Bronchial epithelial cell (primary cell): ENCODE measurements at places on chromosomes 4 and X.

- peak; percentile 27 for DNase-seq
Measured at GRCh38 chrX:8897259-8897658, 96.1 kb upstream of the FAM9A start.

DNA sequence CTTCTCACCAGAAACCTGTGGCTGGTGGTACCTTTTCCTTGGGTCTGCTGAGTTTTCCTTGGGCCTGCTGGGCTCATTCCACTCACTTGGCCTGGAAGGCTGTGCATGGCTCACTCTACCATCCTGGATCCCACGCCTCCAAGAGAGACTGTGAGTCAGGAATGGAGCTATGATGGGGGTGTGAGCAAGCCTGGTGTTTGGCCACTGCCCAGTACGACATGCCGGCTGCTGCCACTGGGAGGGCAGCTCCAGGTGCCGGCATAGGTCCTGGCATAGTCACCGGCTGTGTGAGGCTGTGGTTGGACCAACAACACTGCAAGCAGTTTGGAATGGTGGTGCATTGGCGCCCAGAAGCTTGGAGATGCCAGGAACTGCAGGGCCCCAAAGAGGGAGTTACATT is 721.7 kb downstream of the PCDH18 start:
- DNase-seq = no peak

DNA sequence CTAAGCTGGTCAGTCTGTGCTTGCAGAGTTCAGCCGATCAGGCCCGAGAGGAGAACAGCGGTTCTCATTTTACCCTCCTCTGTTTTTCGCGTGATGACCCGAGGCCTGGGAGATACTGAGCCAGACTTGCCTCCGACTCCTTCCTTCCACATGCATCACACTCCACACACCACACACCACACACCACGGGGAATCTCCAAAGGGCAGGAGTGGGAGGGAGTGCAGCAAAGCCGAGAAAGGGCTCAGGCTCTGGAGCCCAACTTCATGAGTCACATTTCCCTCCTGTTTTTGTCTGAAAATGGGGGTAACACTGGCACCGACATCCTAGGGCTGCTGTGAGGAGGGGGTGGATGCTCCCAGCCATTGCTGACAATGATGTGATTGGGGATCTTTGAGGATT is 38.9 kb downstream of the TKTL1 start:
- DNase-seq = no peak

DNA sequence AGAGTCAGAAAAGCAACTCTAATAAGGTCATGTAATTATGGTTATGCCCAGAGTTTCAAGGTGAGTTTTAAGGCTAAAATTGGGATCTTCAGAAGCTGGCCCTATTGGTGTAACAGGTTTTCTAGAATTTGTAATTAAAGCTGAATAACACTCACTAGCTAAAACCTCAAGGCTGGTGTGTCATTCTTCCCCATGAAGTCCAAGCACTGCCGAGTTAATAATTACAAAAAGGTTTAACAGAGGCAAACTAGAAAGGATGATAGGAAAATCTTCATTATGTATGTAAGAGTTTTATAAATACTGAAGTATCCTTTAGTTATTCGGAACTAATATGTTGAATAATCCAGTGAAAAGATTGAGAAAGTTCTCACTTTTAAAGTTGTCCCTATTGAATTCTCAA is 34.3 kb downstream of the MXRA5 start:
- DNase-seq = no peak

- DNase-seq = no peak
Measured at GRCh38 chr4:82777857-82778525, 20.6 kb downstream of the SCD5 start.

DNA sequence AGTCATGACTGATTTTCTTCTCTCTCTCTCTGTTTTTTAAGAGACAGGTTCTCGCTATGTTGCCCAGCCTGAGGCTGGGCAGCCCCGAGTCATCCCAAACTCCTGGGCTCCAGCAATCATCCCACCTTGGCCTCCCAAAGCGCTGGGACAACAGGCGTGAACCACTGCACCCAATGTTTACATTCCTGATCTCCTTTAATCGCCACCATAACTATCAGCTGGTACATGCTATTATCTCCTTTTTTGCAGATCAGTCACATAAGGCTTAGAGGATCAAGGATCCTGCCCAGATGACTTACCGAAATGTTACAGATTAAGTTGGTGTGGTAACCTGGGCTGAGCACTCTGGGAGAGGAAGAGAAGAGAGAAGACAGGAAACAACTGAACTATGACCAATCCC is 1.5 kb upstream of the USP46 start:
- no peak for DNase-seq

DNA sequence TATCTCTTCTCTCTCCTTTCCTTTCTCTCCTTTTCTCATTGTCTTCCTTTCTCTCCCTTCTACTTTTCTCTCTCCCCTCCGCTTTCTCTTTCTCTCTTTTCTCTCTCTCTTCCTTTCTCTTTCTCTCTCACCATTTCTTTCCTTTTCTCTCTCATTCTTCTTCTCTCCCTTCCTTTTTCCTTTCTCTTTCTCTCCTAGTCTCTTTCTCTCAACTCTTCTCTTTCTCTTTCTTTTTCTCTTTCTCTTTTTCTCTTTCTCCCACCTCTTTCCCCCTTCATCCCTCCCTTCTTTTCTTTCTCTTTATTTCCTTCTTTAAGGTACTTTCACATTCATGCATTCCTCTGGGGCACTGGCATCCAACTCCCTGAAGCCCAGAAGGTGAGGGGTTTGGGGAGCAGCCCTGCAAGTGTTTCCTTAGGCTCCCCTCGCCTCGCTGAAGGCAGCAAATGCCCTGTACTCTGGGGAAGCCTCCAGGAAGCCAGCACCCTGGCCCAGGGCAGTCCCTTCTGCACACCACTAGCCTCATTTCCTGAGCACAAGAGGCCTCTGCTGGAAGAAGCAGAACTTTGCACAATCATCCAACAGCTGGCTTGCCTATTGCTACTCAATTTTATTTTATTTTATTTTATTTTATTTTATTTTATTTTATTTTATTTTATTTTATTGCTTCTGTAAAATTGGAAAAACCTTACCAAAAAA is 124.2 kb downstream of the NFKB1 start:
- peak; percentile 54 for DNase-seq

DNA sequence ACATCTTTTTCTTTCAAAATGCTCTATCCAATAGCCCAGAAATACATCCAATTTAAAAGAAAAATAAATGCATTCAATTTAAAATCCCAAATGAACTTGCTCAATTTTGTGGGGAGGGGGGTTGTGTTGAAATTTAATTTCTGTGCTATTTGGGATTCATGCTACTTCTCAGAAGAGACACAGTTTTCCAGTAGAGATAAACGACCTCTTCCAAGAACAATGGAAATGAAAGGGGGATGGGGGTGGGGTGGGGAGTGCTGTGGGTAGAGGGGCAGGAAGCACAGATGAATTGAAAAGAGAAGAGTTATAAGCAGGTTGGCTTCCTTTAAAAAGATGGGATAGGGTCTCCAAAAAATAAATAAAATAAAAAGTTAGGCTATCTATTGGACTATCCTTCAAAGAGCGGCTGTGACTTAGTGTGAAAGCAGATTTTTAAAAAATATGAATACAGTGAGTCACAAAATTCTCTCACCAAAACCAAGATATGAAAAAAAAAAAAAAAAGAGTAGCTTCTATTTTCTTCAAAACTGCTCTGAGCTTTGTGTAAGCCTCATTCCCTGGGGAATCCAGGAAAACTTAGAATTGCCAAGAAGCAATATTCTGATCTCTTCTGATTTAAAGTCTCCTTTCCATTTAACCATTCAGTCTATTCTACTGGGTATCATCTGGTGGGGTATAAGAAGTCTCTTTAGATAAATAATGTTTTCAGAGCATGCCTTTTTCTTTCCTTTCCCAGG is 324.3 kb downstream of the PTTG2 start:
- no peak for DNase-seq

GRCh38 chr4:107304699-107305286 is 268.7 kb upstream of the DKK2 start:
- no peak for DNase-seq

DNA sequence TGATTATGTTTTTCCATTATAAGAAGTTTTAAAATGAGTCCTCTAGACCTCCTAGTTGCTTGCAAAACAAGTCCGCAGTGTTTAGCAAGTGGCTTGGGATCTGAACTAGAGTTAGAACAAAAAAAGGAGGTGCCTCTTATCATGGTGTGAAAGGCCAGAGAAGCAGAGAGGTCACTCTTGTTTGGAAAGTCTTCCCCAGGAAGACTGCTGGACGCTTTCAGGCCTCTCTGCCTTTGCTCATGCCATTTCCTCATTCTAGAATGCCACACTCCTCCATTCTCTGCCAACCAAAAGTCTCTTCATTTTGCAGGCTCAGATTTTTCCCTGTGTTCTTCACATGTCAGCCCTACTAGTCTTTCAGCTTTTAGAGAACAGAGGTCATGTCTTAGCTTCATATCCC is 14.9 kb downstream of the PARM1 start:
- no peak for DNase-seq

GRCh38 chr4:110475881-110476818 is at the start of gene ENPEP:
ENPEP (plus strand) TSS chr4:110476155; CDS start chr4:110476415, 260 bp downstream.
- DNase-seq = no peak

DNA sequence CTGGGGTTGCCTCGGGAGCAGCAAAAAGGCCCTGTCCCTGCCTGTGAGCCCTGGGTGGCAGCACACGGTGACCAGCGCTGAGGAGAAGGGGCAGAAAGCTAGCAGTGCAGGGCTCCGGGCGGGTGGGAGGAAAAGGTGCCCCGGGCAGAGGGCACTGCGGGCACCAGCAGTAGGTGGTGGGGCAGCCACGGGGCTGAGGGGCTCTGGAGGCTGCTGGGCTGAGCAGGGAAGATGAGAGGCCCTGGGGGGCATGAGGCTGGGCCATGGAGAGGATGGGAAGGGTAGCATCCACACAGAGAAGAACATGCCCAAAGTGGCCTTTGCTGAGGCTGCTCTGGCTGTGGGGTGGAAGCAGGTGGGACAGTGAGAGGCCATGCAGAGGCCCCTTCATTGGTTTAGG is 67.5 kb upstream of the NKX1-1 start:
- DNase-seq = no peak

- peak; percentile 24 for DNase-seq
Measured at GRCh38 chr4:155005395-155006090, 202.9 kb upstream of the NPY2R start.

DNA sequence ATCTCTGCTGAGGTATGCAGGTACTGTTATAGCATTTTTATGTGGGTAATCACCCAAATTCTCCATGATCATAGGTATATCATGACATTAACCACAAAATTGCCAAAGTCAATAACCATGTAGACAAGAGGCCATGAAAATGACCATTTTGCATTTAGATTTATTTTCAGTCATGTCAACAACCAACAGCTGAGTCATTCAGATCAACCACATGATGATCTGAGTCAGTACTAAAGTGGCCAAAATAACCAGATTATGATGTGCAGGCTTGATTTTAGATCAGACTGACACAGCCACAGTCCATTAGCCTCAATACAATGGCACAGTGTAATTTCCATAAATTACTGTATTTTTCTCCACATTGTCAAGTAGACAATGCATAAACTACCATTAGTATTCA is 240.5 kb downstream of the GRIA3 start:
- DNase-seq = peak; percentile 72

DNA sequence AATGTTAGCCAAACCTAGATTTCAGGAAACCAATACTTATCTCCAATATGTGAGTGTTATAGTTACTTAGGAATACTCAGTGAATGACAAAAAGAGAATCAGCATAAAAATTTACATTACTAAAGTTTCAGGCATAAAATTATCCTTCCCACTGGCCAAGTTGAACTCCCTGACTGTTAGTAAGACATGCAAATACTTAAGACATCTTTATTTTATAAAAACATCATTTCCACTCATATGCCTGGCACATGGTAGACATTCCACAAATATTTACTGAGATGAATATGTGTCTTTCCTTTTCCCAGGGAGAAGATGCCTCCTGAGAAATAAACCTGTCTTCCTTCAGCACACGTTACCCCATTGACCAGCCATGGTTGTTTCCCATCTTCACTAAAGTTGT is 7.3 kb downstream of the VEGFD start:
- no peak for DNase-seq

GRCh38 chr4:140326395-140326993 is 47.0 kb upstream of the SCOC start:
- DNase-seq = peak; percentile 46

- no peak for DNase-seq
Measured at GRCh38 chr4:89703829-89704590, 133.0 kb downstream of the SNCA start.

GRCh38 chr4:182799515-182800215 is 117.5 kb downstream of the DCTD start:
- DNase-seq = no peak

GRCh38 chr4:53592686-53593501 is 1.6 kb upstream of the LNX1 start:
- DNase-seq = peak; percentile 76

DNA sequence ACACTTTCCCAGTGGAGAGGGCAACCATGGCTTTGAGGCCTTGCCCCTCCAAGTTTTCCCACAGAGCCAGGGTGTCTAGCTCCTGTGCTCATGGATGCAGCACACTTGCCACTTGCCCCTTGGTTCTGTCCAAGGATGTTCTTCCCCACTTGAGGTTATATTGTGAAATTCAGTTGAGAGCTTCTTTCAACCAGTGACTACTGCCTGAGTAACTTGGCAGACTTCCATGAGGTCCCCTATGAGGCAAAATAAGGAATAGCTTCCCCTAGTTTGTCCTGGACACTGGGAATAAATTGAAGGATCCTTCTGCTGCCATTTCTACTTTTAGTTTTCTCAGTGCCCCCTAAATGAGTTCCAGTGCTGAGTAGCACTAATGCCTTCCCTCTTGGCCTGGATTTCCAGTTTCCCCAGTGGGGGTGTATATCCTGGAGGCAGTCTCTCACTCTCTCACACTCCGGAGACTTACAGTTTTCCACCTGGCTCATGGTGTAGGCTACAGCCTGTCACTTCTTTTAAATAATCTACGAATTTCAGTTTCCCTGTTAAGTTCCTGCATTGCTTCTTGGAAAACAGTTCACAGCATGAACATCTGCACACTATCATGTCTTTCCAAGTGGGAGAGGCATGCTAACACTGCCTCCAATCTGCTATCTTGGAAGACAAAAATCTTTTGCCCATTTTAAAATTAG is 36.4 kb upstream of the ADH4 start:
- DNase-seq = peak; percentile 88

DNA sequence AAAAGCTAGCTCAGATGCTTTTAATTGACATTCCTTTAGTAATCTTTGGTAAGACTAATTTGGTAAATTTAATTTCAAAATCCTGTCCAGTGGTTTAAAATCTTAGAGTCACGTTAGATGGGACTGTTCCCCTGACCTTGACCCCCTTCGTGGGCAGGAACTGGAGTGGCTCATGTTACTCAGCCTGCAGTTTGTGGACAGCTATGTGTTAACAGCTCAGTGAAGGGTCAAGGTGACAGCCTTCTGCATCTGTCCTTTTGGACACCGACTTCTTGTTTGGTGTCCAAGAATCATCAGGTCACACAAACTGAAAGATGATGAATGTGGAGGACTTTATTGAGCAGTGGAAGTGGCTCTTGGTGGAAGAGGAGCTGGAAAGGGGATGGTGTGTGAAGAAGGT is 2.9 kb downstream of the ARSF start:
- no peak for DNase-seq

GRCh38 chr4:80069108-80069836 is 3.8 kb downstream of the ANTXR2 start:
- peak; percentile 22 for DNase-seq

DNA sequence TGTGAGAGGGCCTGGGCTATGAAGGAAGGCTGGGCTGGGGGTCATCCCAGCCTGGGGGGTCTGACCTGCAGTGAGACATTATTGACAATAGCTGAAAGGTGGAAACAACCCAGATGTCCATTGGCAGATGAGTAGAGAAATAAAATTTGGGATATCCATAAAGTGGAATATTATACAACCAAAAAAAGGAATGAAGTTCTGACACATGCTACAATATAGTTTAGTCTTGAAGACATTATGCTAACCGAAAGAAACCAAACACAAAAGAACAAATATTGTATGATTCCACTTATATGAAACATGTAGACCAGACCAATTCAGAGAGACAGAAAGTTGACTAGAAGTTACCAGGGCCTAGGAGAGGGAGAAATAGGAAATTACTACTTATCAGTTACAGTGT is 44.7 kb downstream of the RTL5 start:
- no peak for DNase-seq
